ENCODE measurements at places on chromosomes 1 and 21.

DNA sequence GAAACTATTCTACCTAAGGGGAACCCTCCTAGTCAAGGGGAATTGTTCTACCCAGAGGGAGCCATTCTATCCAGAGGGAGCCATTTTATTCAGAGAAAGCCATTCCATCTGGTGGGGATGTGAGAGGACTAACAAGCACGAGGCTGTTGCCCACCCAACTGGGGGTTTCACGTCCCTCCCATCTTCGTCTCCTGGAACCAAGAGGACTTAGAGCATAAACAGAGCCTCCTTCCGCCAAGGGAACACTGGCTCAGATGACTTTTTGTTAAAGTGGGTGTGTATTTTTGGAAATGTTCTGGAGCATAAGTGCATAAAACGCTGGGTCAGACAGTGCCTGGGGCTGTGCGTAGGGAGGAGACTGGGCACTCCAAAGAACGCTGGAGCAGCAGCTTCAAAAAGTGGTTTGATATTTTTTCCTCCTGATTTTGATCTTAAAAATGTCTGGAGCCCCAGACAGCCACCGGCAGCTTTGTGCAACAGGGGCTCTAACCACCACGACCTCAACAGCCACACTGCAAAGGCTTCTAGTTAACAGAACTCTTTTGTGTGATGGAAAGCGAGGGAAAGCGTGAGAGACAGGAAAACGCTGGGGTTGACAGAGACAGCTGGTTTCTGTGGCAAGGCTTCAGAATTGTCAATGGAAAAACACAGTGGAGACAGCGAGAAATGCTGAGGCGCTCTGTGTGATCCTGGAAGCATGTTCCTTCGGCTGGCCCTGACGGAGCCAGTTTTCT, 363.6 kb upstream of the CAMK1G start:
- DNase-seq, result no peak

- no peak for DNase-seq
Measured at GRCh38 chr1:176774224-176774623, 311.2 kb downstream of the PAPPA2 start.

GRCh38 chr1:41508290-41508689, 23.8 kb upstream of the EDN2 start:
- no peak for DNase-seq

DNA sequence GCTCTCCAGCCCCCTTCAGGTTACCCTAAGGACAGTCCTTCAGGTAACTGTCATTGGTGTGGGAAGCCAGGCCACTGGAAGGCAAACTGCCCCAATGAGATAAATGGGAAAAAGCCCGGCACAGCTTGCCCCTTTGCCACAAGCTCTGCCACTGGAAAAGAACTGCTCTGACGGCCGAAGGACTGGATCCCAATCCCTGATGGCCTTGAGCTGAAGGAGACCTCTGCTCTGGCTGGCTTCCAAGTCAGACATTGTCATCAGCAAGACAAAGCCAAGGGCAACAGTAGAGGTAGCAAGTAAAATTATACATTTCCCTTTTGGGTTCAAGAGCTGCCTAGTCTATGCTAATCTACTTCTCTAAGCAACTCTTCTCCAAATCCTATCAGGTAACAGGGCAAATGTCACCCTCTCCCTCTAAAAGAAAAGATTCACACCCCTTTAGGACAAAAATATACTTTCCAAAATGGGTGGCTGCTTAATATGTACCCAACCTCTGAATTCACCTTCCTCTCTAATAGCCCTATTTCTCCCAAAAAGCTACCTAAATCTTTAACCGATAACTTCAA, 145.8 kb downstream of the ADSS2 start:
- DNase-seq, result no peak

DNA sequence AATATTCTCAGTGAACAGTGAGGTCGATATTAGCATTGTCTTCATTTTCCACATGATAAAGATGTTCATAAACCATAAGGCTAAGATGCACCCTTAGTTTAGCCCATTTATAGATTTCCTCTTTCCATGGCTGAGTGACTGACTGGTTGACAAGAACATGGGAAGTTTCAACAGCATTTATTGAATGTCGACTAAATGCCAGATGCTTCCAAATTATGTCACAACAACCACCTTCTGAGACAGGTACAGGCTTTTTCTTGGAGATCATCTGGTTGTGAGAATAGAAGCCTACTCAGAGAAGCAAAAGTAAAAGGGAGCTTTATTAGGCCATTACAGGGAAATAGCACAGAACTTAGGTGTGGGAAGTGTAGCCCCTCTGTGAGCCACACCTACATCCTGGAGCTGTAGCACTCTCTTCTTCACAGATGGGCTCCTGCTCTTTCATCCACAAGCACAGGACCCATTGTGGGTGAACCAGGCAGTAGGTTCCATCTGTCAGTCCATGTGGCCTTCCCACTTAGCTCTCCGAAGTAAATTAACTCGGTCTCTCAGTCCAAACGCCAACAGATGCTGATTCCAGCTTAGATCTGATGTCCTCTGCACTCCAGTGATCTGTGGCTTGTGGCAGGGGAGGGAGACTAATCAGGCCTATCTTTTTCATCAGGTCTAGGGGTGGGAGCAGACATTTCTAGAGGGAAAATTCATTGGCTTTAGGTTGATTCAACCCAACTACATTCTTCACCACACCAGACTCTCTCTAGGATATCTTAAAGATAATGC, 14.3 kb downstream of the ATP2B4 start:
- DNase-seq, result no peak
